Renal pelvis (tissue), 12 donors: ENCODE measurements at places on chromosomes 6 and 20. TPM values are rescaled to one million over a fixed set of nuclear protein-coding genes. Genes with fewer than 3 reads are reported as not detected.

TMEM200A gene
- 24.1 TPM for polyA plus RNA-seq

CD93 gene
- 39.1 TPM for polyA plus RNA-seq

ME1 gene
- polyA plus RNA-seq = 2.7 TPM

BHLHE23 gene
- not detected for polyA plus RNA-seq

PI3 gene
- polyA plus RNA-seq = not detected

LAMA4 gene
- 90.1 TPM for polyA plus RNA-seq

GRM4 gene
- 0.69 TPM for polyA plus RNA-seq

DNAH8 gene
- 0.31 TPM for polyA plus RNA-seq

NOX3 gene
- 2.7 TPM for polyA plus RNA-seq

FOXC1 gene
- 77.6 TPM for polyA plus RNA-seq

CALHM6 gene
- polyA plus RNA-seq = 3.5 TPM

BFSP1 gene
- polyA plus RNA-seq = 4.2 TPM

MTO1 gene
- polyA plus RNA-seq = 31.1 TPM

CST4 gene
- polyA plus RNA-seq = not detected

CHRNA4 gene
- 8.6 TPM for polyA plus RNA-seq

RAET1L gene
- polyA plus RNA-seq = not detected

RWDD2A gene
- polyA plus RNA-seq = 6.2 TPM

FKBP1C gene
- 0.63 TPM for polyA plus RNA-seq

NSFL1C gene
- 111 TPM for polyA plus RNA-seq

NKAPL gene
- 2.8 TPM for polyA plus RNA-seq

MCHR2 gene
- polyA plus RNA-seq = not detected

PCSK2 gene
- 1.0 TPM for polyA plus RNA-seq

VAPB gene
- 52.4 TPM for polyA plus RNA-seq

ACTR5 gene
- polyA plus RNA-seq = 9.8 TPM

CRISP2 gene
- polyA plus RNA-seq = 0.12 TPM

C6orf58 gene
- polyA plus RNA-seq = 1.5 TPM

LY6G6F gene
- polyA plus RNA-seq = 1.0 TPM

PTCHD4 gene
- 0.73 TPM for polyA plus RNA-seq

TOX2 gene
- 3.7 TPM for polyA plus RNA-seq

POU5F1 gene
- polyA plus RNA-seq = 9.2 TPM

NHSL1 gene
- 15.2 TPM for polyA plus RNA-seq

COX4I2 gene
- polyA plus RNA-seq = 1.1 TPM

HMGCLL1 gene
- polyA plus RNA-seq = 1.5 TPM

FAM83D gene
- 14.5 TPM for polyA plus RNA-seq

GJA10 gene
- not detected for polyA plus RNA-seq

NFATC2 gene
- 1.7 TPM for polyA plus RNA-seq

MACROD2 gene
- 13.2 TPM for polyA plus RNA-seq

SLC17A2 gene
- polyA plus RNA-seq = 1.0 TPM

CDH26 gene
- 1.5 TPM for polyA plus RNA-seq

SUPT3H gene
- 25.0 TPM for polyA plus RNA-seq

DEFB113 gene
- not detected for polyA plus RNA-seq

STMND1 gene
- 0.36 TPM for polyA plus RNA-seq

TP53INP2 gene
- 13.8 TPM for polyA plus RNA-seq

ZNF311 gene
- polyA plus RNA-seq = 5.9 TPM

SALL4 gene
- polyA plus RNA-seq = 11.3 TPM

LHFPL5 gene
- polyA plus RNA-seq = 0.40 TPM

UNC5CL gene
- polyA plus RNA-seq = 5.1 TPM

GSTA1 gene
- 1.2 TPM for polyA plus RNA-seq

SAMD5 gene
- 17.7 TPM for polyA plus RNA-seq
